ENCODE measurements at places on chromosomes 13 and 19.

DNA sequence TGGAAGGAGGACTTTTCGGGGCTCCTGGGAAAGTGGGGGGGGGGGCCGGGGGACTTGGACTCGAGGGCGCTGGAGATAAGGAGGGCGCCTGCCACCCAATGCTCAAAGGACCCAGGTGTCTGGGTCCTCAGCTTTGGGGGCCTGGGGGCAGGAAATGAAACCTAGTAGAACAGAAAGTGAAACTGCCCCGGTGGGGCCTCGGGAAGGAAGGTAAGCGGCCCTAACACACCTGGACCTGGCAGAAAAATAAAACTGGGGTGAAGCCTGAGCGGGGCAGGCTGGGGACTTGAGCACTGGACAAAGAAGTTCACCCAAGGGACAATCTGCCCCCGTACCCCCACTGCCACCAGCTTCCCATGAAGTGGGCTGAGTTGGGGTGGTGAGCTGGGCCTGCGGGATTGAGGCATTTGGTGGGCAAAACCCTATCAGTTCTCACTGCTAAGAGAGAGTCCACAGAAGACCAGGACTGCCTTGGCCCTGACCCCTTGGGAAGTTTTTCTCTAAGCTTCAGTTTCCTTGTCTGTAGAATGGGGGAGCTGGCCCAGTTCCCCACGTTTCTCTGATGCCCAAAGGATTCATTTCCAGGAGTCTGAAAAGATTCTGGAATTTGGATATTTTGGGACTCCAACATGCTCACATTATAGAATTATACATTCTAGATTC is 2.3 kb downstream of the PRKD2 start:
- DNase-seq: peak; percentile 80

DNA sequence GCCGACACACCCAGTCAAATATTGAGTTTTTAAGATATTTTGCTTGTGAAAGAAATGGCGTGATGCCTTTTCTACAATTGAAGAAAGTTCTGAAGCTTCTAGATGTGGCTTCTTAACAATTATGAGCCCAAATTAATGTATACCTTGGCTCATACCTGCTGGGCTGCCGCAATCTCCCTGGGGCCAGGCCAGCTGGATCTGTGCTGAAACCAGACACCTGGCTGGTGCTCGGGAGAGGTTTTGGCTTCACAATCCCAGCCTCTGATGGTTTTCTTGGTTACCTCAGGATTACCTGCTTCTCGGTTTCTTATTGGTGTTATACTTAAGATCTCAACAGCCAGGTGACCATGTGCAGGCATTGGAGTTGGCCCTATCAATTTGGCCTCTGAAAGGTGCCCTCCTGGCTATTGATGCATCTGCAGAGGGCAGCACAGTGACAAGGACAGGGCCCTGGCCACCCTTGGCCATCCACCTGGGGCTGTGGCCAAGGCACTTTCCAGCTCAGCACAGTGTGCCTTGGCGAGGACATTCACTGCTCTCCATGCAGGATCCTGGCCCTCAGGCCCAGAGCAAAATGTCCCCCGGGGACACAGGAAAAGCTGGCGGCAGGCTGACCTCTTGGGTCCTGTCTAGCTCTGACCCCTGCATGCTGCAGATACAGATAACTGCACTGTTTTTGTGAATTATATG is 305.0 kb downstream of the ZNF536 start:
- DNase-seq: no peak

GRCh38 chr13:27339299-27339698 is 68.7 kb downstream of the RASL11A start:
- no peak for DNase-seq

- peak; percentile 29 for DNase-seq
Measured at GRCh38 chr13:112186091-112186490, 119.1 kb downstream of the SOX1 start.

- peak; percentile 85 for DNase-seq
Measured at GRCh38 chr19:3700242-3701032, at the start of gene PIP5K1C. PIP5K1C (minus strand) TSS chr19:3700468; CDS start chr19:3700390, 78 bp downstream.

DNA sequence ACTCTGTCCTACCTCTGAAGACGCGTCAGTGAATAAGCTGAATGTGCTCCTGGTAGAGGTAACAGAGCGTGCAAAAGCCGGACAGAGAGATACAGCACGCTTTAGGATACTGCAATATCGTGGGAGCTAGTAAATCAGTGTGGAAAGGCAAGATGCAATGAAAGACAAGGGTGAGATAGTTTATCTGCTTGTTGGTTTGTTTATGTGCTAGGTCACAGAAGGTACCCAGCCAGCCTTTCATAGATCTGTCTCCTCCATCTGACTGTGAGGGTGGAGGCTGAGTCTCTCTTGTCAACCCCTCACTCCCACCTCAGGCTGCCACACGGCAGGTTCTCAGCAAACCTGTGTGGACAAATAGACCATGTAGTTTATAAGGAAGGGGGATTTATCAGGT is 904 bp upstream of the GIPC1 start:
- DNase-seq: no peak
